ENCODE measurements at places on chromosomes 13 and 19. TPM values are rescaled to one million over a fixed set of nuclear protein-coding genes. Genes with fewer than 3 reads are reported as not detected.

DNA sequence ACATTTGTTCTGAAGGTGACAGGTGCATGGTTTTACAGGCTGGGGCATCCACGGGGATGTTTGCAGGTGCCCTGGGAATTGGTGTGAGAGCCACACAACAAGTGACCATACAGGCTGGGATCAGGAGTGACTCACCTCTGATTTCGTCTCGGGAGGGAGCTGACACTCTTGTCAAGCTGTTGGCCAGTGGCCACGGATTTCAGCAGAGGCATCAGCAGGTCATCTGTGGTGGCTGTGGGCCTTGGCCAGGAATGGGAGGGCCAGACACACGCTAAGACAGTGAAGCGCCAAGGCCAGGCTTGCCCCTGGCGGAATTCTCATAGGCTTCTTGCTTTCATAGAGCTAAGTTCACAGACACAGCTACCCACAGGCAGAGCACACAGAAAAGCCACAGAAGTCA is 108.6 kb downstream of the HSPH1 start:
- no peak for DNase-seq

Gene CEACAM4
- total RNA-seq = 1.0 TPM

DNA sequence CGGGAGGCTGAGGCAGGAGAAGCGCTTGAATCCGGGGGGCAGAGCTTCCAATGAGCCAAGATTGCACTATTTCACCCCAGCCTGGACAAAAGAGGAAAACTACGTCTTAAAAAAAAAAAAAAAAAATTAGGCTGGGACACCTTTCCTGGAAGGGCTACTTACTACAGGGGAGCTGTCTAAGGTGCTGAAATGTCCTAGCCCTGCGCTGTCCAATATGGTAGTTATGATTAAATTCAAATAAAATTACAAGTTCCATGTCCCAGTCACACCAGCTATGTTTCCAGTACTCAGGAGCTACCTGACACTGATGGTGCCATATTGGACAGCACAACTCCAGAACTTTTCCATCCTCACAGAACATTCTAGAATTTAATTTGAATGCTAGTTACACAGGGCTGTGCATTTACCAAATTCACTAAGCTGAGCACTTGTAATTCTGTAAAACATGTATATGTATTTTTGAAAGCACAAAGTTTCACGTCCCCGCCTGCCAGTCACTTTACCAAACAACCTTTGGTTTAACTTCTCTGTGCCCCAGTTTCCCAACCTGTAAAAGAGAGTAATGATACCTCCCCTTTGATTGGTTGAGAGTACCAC is 9.2 kb upstream of the ZSCAN22 start:
- no peak for DNase-seq

GRCh38 chr19:51571599-51571998 is 516 bp downstream of the ZNF175 start:
- DNase-seq = no peak

Gene PDX1
- total RNA-seq = not detected

DNA sequence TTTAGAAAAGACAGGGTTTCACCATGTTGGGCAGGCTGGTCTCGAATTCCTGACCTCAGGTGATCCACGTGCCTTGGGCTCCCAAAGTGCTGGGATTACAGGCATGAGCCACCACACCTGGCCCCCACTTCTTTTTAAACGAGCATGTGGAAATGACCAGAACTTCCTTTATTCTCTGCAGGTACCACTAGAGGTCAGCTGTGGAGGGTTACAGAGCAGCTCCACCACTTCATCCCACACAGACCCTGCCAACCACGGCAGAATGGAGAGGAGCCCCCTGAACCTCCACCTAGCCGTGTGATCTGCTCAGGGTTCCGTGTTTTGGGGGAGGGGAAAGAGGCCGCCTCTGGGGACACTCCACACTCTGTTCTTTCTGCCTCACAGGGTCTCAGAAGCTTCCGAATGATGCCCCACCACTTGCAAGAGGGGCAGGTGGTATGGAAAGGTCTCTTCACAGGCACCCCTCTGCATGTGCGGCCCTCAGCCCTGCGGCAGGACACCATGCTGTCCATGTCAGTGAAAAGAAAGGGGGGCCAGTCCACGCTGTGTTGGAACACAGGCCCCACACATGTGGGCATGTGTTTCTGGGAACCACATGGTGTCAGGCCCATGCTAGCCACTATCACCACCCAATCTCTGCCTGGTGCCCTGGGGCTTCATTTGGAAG is 465.0 kb downstream of the TSHZ3 start:
- DNase-seq = no peak

GRCh38 chr19:928471-929202 is 2.8 kb downstream of the ARID3A start:
- DNase-seq = no peak

- no peak for DNase-seq
Measured at GRCh38 chr13:78649997-78650716, 8.8 kb downstream of the OBI1 start.

- DNase-seq = no peak
Measured at GRCh38 chr19:18978616-18979015, 37.6 kb upstream of the HOMER3 start.

DNA sequence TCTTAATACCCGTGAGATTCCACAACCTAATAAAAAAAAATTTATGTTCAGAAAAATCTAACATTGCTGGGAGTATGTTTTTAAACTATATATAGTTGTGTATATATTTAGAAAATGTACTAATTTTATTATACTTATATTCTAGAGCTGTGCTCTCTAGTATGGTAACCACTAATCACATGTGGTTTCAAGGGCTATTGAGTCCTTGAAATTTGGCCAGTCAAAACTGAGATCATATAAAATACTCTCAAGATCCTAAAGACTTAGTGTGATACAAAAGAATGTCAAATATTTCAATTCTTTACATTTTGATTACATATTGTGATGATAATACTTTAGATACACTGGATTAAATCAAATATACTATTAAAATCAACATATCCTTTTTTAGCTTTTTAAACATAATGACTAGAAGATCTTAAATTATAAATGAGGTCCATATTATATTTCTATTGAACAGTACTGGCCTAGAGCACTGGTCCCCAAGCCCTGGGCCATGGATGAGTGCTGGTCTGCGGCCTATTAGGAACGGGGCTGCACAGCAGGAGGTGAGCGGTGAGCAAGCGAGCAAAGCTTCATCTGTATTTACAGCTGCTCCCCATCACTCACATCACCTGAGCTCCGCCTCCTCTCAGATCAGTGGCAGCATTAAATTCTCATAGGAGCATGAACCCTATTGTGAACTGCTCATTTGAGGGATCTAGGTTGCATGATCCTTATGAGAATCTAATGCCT is 176.5 kb upstream of the NBEA start:
- no peak for DNase-seq

- no peak for DNase-seq
Measured at GRCh38 chr19:49091391-49092038, 6.3 kb downstream of the SNRNP70 start.

Gene SLC39A3
- 24.1 TPM for total RNA-seq

Gene CYP4F12
- total RNA-seq = 0.13 TPM

DNA sequence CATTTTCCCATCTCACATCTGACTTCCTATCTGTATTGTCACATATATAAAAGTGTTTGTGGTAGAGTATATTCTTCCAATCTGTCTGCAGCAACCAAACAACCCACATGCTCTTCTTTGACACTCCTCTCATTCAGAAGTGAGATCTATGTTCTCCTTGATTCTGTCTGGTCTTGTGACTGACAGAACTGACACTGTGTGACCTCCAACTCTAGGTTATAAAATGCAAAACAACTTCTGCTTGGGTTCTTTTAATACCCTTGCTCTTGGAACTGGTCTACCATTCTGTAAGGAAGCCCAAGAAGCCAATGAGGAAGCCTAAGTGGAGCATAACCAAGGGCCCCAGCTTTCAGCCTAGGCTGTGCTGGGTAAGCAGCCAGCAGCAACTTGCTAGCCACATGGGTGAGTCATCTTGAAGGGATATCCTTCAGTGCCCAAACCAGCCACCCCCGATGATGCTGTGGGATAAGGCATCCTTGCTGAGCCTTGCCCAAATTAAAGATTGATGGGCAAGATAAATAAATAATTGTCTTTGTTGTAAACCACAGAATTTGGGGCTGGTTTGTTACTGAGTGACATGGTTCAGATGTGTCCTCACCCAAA is 18.4 kb upstream of the ITM2B start:
- DNase-seq = no peak

DNA sequence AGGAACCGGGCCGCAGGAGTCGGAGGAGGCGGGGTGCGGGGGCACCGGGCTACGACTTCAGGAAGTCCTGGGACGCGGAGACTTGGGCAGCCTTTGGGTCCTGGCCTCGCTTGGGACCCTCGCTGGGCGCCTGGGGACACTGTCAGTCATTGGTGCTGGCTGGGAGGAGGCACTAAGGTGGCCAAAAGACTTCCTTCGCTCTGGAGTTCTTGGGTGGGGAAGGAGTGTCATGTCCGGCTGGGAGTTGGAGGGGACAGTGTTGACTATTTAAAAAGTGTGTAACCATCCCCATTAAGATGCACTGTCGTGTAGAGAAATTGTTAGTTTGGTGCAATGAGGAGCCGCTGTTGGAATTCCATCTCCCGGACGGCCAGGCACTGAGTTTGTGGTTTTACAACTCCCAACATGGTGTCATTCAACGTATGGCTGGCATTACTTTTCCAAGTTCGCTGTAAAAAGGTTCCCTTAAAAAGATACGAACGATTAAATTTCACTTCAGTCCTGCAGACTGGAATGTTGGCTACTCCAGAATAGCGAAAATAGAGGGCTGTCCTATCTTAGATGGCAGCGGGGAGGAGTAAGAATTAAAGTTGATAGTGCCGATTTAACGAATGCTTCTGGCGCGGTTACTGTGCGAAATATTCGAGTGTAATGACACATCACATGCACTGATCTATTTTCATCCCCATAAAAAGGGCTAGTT is 776 bp downstream of the DNAJC3 start:
- no peak for DNase-seq

DNA sequence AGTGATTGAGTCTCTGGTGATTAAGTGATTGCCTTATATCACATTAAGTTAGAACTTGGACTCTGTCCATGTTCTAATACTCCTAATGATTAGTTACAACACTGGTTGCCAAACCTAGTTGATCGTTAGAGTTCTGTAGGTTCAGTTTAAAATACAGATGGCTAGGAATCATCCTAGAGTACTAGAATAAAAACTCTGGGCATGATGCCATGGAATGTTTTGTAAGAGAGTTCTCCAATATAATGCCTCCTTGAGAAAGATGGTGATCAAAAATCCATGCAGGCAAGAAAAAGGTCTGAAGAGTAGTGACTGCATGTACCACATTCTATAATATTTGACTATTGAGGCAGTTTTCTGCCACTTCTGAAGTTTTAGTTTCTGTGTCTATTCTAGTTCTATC is 176.3 kb downstream of the GPC5 start:
- no peak for DNase-seq
